ENCODE measurements at places on chromosomes 7 and 10.

DNA sequence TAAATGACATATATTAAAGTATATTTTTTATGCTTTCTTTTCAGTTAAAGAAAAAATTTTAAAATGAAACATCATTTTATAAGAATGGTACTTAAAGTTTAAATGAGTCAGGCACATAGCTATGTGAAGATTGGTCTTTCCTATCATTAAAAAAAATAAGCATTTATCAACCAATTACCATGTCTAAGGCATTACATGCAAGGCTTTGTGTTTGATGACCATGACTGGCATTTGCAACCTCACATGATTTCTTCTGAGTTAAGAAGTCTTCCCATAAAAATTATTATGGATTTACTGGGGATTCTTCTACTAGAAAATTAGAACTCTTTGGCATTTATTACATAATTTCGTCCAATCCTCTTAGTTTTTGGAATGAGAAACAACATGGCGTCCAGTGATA, 776.1 kb downstream of the MAGI2 start:
- DNase-seq = no peak

DNA sequence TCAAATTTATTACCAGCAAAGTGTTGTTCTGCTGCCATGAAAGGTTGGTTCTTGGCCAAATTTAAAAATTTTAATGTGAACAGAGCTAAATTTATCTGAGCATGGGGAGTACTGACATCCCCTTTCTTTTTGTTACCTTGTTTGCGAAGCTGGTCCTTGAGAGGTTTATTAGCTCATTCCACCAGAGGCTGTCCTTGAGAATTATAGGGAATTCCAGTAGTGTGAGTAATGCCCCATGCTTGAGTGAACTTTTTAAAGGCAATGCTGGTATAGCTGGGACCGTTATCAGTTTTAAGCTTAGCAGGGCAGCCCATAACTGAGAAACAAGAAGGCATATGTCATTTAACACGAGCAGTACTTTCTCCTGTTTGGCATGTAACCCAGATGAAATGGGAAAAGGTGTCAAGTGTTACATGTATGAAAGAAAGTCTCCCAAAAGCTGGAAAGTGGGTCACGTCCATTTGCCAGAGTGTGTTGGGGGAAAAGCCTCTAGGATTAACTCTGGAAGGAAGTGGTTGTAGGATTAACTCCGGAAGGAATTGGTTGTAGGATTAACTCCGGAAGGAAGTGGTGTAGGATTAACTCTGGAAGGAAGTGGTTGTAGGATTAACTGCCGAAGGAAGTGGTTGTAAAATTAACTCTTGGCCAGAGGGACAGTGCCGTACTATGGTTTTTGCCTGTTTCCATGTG, 37.3 kb upstream of the AKR1C2 start:
- peak; percentile 52 for DNase-seq

DNA sequence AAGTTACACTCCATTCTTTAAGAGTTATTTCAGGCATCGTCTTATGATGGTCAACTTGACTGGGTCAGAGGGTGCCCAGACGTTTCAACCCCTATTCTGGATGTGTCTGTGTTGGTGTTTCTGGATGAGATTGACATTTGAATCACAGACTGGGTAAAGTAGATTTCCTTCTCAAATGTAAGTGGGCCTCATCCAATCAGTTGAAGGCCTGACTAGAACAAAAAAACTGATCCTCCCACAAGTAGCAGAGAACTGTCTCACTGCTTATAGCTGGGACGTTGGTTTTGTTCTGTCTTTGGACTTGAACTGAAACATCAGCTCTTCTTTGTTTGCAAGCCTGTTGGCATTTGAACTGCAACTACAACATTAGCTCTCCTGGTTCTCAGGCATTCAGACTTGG, 76.3 kb upstream of the LYZL1 start:
- DNase-seq = no peak

DNA sequence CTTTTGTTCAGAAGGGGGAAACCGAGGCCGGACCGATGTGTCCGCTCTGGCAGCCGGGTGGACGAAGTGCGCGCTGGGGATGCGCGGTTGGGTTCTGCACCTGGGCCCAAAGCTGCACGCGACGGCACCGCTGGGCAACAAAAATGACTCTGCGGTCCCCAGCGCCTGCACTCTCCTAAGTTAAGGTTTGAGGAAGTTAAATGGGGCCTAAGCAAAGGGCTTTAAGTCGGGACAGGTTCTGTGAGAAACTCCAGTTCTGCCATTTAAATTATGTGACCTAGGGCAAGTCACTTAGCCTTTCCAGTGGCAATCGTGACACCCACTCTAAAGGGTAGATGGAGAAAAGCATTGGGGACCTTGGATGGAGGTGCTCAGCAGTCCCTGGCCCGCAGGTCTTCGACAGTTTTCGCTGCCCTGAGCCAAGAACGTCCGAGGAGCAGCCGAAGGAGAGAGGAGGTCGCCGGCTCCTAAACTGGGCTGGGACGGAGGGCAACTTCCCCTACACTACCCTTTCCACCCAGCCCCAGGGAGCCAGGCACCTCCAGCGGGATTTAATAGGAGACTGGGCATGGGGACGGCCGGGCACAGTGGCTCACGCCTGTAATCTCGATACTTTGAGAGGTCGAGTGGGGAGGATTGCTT, 534 bp upstream of the ACBD5 start:
- peak; percentile 16 for DNase-seq

DNA sequence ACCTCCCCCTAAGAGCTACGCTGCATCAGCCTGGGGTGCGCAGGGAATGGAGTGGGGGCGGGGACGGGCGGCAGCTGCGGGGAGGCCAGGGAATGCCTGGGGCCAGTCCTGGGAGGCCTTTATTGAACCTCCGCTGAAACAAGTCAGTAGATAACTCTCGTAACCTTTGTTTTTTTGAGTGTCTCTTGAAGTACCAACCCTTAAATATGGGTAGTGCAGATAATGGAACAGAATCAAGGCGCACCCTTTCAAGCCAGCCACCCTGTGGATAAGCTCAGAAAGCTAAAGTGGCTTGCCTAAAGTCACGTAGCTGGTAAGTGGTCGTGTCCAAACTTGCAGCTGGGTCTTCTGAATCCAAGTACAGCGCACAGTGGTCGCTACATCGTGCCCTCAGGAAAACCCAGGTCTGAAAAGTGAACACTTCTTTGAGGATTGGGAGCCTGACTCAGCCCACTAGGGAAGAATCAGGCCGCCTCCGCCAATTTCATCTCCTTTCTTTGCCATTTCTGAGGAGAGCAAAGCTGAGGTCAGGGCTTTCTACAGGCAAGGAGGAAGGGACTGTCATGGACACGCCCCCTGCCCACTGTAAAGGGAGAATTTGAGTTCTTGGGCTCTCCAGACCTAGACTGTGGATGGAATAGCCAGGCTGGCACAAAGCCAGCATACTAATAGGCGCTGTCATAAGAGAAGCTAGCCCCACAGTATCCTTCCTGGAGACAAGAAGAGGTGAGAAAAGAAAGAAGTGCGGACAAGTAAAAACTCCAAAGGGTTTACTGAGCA, 3.2 kb upstream of the EGR2 start:
- peak; percentile 12 for DNase-seq

DNA sequence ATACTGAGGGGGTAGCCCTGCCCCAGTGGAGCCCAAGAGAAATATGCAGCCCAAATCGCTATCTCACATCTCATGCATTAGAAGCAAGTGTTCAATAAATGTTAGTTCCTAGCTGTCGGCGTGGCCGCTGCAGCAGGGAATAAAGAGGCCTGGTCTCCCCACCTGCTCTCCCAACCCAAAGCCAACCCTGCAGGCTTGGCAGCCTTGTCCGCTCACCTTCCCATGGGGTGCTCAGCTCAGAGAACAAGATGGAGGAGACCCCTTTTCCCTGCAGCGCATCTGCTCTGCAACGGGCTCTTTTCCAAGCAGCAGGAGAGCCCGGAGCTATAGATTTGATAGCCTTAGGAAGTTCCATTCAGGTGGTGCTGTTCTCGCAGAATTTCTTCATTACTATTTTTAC, 12.0 kb upstream of the DOCK1 start:
- DNase-seq = no peak

DNA sequence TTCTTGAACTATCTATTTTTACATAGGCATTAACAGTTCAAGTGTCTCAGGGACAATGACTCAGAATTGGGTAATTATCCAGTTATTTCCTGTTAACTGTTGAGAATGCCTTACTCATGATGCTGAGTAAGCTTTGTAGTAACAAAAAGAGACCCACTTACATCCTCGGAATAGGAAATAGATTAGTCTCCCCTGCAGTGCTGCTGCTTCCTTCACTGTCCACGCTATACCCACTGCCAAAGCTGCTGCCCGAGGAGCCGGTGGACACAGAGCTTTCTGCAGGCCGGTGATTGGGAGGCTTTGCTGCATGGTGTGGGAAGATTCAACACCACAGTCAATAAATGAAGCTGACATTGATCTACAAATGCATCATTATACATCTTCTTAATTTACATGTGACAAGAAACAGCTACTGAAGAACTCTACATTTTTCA, 357.1 kb downstream of the PCLO start:
- DNase-seq = peak; percentile 92

DNA sequence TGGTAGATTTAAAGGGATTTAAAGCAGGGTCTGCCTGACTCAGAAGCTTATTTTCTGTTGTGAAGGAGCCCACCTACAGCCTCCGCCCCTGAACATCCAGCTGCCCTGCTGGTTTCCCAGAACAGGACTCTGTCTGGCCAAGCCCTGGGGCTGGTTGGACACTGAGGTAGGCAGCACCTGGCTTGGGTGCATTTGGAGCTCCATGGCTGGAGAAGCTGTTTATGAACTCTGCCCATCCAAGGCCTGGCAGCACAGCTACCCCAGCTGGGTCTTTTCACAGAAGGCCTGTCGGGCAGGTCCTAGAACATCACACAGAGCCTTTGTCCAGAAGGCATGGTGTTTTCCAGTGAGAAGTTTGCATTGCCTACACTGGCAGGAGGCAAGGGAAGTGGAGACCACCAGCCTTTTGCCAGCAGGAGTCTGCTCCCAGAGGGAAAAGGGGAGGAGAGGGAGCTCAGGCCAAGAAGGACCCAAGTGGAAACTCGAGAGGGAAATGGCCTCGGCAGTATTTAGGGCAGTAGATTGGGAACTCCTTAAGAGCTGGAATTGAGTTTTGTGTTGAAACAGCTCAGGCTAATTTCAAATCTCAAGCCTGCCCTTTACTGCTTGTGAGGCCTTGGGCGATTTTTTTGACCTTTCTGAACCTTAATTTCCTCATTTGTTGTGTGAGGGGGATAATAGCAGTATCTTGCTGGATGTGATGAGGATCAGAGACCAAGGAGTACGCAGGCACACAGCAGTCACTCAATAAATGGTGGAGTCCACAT, 12.3 kb upstream of the PDCD4 start:
- no peak for DNase-seq

- peak; percentile 77 for DNase-seq
These were observed 115.2 kb downstream of the SORBS1 start for GRCh38 chr10:95445837-95446486.

- DNase-seq = no peak
These were observed 98.4 kb upstream of the GJD4 start for GRCh38 chr10:35506741-35507140.

DNA sequence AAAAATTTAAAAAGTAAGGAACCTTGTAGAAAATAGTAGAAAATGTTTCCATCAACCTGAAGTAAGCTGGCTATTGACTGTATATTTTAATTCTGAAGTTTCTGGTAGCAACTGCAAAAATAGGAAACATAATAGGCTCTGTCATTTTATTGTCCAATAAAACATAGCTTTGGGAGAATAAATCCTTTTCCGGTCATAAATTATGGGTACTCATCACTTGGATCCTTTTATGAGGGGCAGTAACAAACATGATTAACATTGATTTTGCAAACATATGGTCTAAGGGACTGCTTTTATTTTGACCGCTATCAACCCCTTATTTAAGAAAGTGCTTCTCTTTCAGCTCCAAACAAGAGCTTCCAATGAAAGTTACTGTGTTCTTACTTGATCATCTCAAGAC, 495.9 kb upstream of the ANKRD30A start:
- DNase-seq = no peak

GRCh38 chr7:128112781-128113221, 81.6 kb upstream of the LRRC4 start:
- no peak for DNase-seq

DNA sequence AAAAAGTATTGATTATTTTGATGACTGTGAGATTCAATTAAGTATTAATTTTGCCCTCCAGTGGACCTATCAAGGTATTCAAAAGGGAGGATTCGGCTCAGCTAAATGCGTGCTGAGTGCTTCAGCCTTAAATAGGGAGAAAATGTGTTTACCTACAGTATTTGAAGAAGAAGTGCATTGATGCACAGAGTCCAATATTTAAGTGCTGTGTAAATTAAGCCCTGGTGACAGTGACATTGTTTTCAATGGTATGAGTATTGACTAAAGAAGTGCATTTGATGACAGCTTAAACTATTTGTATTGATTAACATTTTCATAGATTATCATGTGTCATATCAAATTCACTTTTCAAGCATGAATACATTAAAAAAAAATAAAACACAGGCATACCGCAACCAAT, 106.6 kb downstream of the POU6F2 start:
- DNase-seq = no peak

GRCh38 chr7:2955269-2955668, 88.4 kb downstream of the CARD11 start:
- no peak for DNase-seq

GRCh38 chr10:7532723-7533498, 122.1 kb upstream of the SFMBT2 start:
- DNase-seq = no peak

DNA sequence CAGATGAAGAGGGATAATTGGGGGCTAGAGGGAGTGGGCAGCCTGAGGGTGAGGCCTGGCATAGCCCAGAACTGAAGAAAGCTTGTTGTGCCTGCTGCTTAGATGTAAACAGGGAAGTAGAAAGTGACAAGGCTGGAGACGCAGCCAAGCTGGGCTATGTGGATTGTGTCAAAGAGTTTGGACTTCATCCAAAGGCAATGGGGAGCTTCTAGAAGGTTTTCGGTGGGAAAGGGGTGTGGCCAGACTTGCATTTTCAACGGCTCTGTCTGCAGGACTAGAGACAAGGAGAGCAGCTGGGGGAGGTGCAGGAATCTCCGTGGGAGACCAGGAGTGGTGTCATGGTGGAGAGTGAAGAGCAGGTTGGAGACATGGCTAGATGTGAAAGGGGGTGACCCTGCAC, 48.8 kb downstream of the GOLGA7B start:
- peak; percentile 8 for DNase-seq

GRCh38 chr10:44716470-44717015, 194.6 kb upstream of the TMEM72 start:
- DNase-seq = no peak

GRCh38 chr7:96578606-96579005, 131.0 kb downstream of the SEM1 start:
- DNase-seq = no peak

- peak; percentile 90 for DNase-seq
These were observed 31.2 kb downstream of the GPRIN2 start for GRCh38 chr10:46525177-46525823.

Data from choroid plexus epithelial cell (primary cell).